Thyroid gland (tissue), 4 donors: ENCODE measurements at places on chromosomes 3 and 15. TPM values are rescaled to one million over a fixed set of nuclear protein-coding genes. Genes with fewer than 3 reads are reported as not detected.

The MESP2 gene
- 0.67 TPM for total RNA-seq

The LRRIQ4 gene
- total RNA-seq = not detected

The KIF7 gene
- 7.9 TPM for total RNA-seq

The LYZL4 gene
- not detected for total RNA-seq

The CLRN1 gene
- total RNA-seq = not detected

The CHRD gene
- total RNA-seq = 4.1 TPM

The TNFSF10 gene
- total RNA-seq = 178 TPM

The COPG1 gene
- 146 TPM for total RNA-seq

The ST6GAL1 gene
- 90.4 TPM for total RNA-seq

The GPR160 gene
- 17.5 TPM for total RNA-seq

The REC114 gene
- not detected for total RNA-seq

The SI gene
- total RNA-seq = not detected

The PRKCI gene
- 74.9 TPM for total RNA-seq

The EFCC1 gene
- total RNA-seq = 13.0 TPM

The EPHB3 gene
- total RNA-seq = 2.7 TPM

The ZNF80 gene
- total RNA-seq = not detected

The CHRNA7 gene
- 12.3 TPM for total RNA-seq

The AQP9 gene
- total RNA-seq = 0.78 TPM

The ABI3BP gene
- total RNA-seq = 93.0 TPM

The NANOGP8 gene
- 3.2 TPM for total RNA-seq

The PLA2G4E gene
- total RNA-seq = not detected

The ARPP21 gene
- total RNA-seq = not detected

The KIF15 gene
- 0.15 TPM for total RNA-seq

The MST1R gene
- total RNA-seq = 6.1 TPM

The LNP1 gene
- 9.2 TPM for total RNA-seq

The ACTR8 gene
- 31.7 TPM for total RNA-seq

The CCR9 gene
- total RNA-seq = not detected

The C3orf49 gene
- not detected for total RNA-seq

The ALDH1L1 gene
- total RNA-seq = 2.1 TPM

The TMIE gene
- 1.1 TPM for total RNA-seq

The P3H2 gene
- total RNA-seq = 20.2 TPM

The TF gene
- total RNA-seq = 1.3 TPM

The SERINC4 gene
- total RNA-seq = not detected

The CKMT1A gene
- total RNA-seq = 14.8 TPM

The PGBD4 gene
- total RNA-seq = 1.2 TPM

The BLM gene
- total RNA-seq = 0.67 TPM

The SRGAP3 gene
- total RNA-seq = 21.8 TPM

The LMAN1L gene
- total RNA-seq = not detected

The B3GNT5 gene
- 5.2 TPM for total RNA-seq

The ZIC1 gene
- total RNA-seq = not detected
